ENCODE measurements at places on chromosomes 7 and 10.

DNA sequence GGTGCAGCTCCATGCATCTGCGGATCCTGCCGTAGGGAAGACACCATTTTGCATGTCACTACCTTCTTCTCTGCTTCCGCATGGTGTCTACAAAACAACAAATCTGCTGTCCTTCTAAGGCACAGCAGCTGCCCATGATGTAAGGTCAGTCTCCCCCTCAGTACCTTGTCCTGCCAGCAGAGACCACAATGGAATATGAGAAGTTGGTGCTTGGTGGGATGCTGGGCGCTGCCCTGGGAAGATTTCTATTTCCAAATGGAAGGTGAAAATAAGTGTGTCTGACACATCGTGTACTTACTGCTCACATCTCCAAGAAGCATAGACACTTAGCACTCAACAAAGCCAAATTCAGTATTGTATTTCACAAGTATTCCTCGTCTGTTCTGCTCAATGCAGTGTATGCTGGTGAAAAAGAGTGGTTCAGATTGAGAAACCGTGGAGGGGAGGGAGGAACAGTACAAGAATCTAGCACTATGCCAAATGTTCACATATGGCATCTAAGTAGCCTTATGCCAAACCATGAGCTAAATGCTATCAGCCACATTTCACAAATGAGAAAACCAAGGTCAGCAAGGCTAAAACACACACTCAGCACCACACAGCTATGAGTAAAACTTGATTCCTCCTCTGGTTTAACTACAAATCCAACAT is 95.0 kb downstream of the GRB10 start:
- no peak for DNase-seq

DNA sequence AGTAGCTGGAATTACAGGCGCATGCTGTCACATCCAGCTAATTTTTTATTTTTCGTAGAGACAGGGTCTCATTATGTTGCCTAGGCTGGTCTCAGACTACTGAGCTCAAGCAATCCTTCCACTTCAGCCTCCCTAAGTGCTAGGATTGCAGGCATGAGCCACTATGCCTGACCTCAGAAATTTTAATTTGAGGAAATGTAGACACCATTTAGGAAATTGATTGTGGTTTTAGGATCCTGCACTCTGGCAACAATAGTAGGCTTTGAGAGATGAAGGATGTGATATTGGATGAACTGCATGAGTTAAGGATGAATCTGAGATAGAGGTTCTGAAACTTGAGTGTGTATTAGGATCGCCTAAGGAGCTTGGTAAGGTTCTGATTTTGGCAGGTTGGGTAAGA is 66.5 kb downstream of the PPP1R9A start:
- no peak for DNase-seq

DNA sequence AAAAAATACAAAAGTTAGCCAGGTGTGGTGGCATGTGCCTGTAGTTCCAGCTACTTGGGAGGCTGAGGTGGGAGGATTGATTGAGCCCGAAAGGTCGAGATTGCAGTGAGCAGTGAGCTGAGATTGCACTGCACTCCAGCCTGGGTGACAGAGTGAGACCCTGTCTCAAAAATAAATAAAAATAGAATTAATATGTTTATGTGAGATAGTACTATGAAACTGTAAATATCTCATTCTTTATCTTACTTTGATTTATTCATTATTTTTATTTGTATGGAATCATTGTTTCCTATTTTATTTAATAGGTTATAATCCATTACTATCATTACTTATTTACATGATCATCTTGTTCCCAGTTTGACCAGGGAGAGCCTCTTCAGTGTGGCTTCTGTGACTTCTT is 41.0 kb upstream of the STRIP2 start:
- no peak for DNase-seq

- peak; percentile 40 for DNase-seq
Observed at GRCh38 chr7:65216469-65216868, 157.2 kb upstream of the ZNF92 start.

GRCh38 chr10:33103863-33104379 is 145.9 kb upstream of the ITGB1 start:
- no peak for DNase-seq

- no peak for DNase-seq
Observed at GRCh38 chr7:511476-512145, 8.0 kb downstream of the PDGFA start.

- peak; percentile 75 for DNase-seq
Observed at GRCh38 chr7:2709553-2710285, 21.7 kb downstream of the AMZ1 start.

GRCh38 chr7:2633538-2634266 is 1.9 kb downstream of the TTYH3 start:
- peak; percentile 35 for DNase-seq

DNA sequence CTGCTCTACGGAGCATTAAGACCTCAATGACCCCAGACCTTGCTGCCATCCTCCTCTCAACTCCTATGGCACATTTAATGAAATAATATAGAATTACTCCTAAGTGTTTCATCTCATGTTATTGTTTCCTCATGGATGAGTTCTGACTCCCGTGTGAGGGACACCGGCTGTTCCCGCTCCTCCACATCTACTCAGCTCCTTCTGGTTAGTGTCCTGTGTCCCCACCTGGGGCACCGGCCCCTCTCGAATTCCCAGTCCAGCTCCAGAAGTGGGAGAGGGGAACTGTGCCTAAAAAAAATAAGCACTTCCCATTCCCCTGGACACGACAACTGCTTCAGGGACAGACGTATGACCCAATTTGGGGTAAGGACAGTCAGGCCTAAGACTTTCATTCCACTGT is 58.3 kb downstream of the PIP4K2A start:
- no peak for DNase-seq

DNA sequence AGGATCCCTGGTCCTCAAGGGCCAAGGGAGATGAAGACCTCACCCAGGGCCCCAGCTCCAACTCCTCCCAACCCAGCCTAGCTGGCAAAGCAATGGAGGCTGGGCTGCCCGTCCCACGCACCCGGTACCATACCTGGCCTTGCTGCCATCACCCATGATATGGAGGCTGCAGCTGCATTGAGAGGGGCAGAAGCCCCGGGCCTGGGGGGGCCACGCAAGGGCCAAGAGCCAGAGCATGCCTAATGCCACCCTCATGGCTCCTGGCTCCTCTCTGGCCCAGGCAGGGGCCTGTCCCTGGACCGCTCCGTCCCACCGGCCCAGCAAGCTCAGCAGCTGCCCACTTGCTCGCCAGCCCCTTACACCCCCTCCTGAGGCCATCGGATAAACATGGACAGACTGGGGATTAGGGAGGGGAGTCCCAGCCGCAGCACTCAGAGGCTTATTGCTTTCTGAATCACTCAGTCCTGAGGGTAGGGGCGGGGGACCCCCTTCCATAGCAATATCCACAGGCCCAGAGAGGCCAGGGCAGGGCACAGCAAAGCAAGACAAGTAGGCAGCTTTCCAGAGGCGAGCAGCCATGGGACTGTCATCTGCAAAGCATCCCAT is at the start of gene LRIT1:
Gene LRIT1, minus strand, starts transcription at position 362 of the 606 bp plus-strand sequence. Its CDS starts 107 bp downstream, at position 255.
- no peak for DNase-seq

GRCh38 chr7:144862612-144863319 is 26.9 kb upstream of the TPK1 start:
- DNase-seq: no peak

DNA sequence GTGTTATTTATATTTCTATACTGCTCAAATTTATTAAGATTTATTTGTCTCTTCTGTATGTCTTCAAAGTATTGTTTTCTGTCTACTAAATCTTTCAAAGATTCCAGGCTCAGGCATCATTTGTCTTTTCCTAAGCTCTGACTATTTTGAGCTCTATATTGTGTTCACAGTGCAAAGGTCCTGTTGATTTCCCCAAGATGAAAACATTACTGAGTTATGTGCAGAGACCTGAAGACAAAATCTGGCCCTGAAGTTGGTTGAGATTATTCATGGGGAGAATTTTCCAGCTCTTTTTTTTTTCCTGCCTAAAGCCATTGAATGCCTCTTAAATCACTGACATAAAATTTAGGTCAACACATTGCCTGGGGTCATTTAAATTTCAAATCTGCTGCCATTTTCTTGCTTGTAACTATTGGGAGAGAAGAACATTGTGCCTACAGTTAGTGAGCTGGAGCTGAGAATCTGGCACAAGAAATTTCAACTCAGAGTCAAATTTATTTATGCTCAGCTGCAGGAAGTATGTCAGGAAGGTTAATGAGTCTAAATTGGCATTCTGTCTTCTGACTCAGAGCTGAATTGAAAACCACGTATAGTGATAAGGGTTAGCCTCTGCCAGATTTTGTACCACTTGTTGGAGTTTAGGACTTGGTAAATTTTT is 31.6 kb downstream of the CSTF2T start:
- DNase-seq: no peak

DNA sequence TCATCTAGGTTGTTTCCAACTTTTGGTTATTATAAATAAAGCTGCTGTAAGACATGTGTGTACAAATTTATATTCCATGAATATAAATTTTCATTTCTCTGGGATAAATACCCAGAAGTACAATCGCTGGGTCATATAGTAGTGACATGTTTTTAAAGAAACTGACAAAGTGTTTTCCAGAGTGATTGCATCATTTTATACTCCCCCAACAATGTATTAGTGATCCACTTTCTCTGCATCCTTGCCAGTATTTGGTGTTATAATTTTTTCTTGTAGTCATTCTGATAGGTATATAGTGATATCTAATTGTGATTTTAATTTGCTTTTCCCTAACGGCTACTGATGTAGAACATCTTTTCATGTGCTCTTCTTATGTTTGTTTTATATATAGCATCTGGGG is 27.0 kb upstream of the ARHGAP21 start:
- DNase-seq: no peak

- DNase-seq: no peak
Observed at GRCh38 chr7:96416116-96416515, 94.2 kb upstream of the SLC25A13 start.

DNA sequence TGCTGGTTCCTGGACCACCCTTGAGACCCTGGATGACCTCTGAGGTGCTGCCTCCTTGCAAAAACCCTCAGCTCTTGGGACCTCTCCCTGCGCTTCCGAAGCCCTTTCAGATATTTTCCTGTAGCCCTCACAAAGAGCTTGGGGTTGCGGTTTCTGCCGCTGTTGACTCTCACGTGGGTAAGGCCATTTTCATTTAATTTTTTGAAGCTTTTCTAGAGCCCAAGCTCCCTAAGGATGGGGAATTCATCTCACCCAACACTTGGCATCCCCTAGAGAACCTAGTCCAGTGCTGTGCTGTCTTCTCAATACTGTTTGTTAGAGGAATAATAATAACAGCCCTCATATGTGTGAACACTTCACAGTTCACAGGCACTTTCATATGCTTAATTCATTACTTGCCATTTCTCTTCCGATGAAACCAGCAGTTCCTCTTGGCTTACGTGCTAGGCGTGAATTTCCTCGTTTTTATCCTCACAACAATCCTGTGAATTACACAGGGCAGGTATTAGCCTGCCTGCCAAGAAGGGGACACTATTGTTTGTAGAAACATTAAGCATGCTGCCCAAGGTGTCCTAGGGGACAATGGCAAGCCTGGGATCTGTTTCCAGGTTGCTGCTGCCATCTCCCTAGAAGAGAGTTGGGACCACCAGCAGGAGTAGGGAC is 71.6 kb upstream of the CTBP2 start:
- DNase-seq: no peak

DNA sequence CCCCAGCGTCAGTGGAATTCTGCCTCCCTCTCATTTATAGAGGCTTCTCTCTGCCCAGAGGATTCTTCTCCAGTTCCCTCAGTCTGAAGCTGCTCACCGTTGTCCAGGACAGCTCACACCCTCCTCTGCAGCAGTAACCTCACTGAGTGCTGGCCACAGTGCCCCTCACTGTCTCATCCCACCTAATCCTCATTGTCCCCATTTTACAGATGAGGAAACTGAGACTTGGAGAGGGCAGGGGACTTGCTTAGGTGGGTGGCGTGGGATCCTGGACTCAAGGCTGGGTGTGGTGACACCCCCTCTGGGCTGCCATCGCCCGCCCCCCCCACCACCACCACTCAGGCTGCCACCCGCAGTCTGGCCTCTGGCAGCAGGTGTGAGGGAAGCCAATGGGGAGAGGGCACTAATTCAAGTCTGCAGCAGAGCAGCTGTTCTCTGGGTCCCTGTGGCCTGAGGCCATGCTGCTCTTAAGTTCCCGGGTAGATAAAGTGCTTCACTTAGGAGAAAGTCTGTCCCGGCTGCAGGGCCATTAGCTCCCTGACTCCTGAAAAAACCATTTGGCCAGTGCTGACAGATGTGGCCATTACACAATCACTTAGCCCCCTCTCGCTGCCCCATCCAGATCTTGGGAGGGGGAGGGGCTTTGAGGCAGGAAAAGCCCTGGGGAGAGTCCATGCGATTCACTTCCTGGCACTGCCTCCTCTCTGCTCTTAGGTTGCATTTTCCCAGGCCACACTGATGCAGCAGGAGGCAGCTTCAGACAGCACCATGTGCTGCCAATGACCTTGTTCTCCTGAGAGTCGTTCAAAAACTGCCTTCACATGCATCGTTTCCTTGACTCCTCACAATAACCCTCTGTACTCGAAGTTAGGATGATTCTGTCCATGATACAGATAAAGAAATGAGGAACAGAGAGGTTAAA is 36.3 kb downstream of the DRGX start:
- DNase-seq: no peak

GRCh38 chr7:57775396-57776088 is 325.6 kb downstream of the ZNF716 start:
- DNase-seq: no peak

DNA sequence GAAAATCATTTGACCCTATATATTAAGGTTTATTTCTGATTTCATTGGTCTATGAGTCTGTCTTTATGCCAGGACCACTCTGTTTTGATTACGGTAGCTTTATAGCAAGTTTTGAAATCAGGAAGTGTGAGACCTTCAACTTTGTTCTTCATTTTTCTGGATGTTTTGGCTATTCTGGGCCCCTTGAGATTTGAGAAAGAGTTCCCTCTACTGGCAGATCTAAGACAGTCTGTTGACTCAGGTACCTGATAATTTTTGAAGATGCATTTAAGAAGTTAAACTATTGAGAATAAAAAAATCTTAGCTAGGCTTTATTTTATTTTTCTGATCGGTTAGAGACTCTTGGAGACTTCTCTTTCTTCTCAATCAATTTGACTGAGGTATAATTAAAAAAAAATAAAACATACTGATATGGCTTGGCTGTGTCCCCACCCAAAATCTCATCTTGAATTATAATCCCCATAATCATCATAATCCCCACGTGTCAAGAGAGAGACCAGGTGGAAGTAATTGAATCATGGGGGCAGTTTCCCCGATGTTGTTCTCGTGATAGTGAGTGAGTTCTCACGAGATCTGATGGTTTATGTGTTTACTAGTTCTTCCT is 209.2 kb downstream of the SNX10 start:
- DNase-seq: no peak

DNA sequence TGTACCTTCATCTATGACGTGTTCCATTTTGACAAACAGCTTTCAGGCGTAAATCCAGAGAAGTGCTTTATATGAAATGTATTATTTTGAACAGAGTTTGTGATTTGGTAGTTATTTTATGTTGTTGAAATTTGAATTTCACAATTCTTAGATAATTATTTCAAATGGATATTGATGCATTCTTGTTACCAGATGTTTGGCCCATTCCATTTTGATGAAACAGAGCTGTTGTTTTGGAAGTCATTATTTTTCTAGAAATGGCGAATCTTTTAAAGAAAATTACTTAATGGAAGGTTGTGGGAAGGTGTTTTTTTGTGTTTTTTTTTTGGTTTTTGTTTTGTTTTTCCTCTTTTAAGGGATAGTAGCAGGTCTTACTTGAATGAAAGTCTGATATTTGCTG is 2.4 kb downstream of the OTUD1 start:
- no peak for DNase-seq

GRCh38 chr10:47107007-47107747 is 192.8 kb upstream of the GDF10 start:
- DNase-seq: no peak

- DNase-seq: no peak
Observed at GRCh38 chr10:20041931-20042330, 225.7 kb downstream of the PLXDC2 start.

- no peak for DNase-seq
Observed at GRCh38 chr7:30973791-30974604, 10.2 kb downstream of the GHRHR start.

- DNase-seq: no peak
Observed at GRCh38 chr10:652233-652632, 37.2 kb downstream of the DIP2C start.

All from stimulated activated CD4-positive, alpha-beta T cell treated with anti-CD3 and anti-CD28 coated beads, Interleukin-12 subunit alpha, Interleukin-12 subunit beta, amount 100 ng/mL, for 4 hours (primary cell).